HFFc6 (cell line): ENCODE measurements at places on chromosomes 11 and 22. TPM values are rescaled to one million over a fixed set of nuclear protein-coding genes. Genes with fewer than 3 reads are reported as not detected.

- DNase-seq, result no peak
Measured at GRCh38 chr11:126695293-126695692, 305.3 kb downstream of the KIRREL3 start.

- no peak for DNase-seq
Measured at GRCh38 chr11:109911488-109911887, 181.7 kb upstream of the ZC3H12C start.

GRCh38 chr11:132712466-132712865 is 819.8 kb downstream of the OPCML start:
- no peak for DNase-seq

GRCh38 chr22:45934659-45935341 is 42.2 kb downstream of the WNT7B start:
- DNase-seq, result peak; percentile 96

DNA sequence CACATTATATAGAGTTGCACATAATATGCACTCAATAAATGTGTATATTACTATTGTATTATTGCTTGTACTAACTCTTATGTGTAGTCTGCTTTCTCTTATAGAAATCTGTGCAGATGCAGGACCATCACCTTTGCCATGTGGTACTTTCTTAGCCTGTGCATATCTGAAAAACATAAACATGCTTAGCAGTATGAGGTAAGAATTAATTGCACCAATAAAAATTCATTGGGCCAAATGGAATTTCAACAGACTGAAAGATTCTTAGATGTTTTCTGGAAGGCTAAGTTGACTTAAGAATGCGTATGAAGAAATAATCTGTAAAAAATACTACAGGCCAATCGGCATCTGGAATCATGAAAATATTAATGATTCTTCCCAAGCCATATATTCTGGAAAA is 55.3 kb downstream of the TRPC6 start:
- DNase-seq, result no peak

GRCh38 chr22:19147195-19147780 is 2.8 kb downstream of the GSC2 start:
- no peak for DNase-seq

- DNase-seq, result no peak
Measured at GRCh38 chr11:116637766-116638165, 135.0 kb downstream of the BUD13 start.

DNA sequence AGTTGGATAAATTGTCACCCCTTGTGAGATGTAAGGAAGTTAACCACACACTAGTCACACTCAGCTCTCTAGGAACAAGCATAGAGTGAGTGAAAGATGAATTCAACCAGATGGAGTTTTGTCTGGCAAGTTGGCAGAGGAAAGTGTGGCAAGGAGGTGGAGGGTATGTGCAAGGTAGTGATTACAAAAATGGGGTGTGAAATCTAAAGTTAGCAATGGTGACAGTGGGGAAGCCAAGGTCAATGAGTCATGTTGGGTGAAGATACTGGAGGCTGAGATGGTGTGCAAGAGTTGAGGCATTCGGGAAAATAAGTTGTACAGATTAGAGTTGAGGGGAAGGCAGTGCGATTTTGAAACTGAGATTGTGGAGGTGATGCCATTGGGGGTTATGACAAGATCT is 33.7 kb downstream of the MRGPRX2 start:
- no peak for DNase-seq

- DNase-seq, result no peak
Measured at GRCh38 chr11:111347002-111347722, 31.9 kb downstream of the POU2AF1 start.

- DNase-seq, result no peak
Measured at GRCh38 chr22:43829904-43830851, 18.1 kb upstream of the EFCAB6 start.

GRCh38 chr11:120527111-120527761 is 15.7 kb downstream of the GRIK4 start:
- no peak for DNase-seq

DNA sequence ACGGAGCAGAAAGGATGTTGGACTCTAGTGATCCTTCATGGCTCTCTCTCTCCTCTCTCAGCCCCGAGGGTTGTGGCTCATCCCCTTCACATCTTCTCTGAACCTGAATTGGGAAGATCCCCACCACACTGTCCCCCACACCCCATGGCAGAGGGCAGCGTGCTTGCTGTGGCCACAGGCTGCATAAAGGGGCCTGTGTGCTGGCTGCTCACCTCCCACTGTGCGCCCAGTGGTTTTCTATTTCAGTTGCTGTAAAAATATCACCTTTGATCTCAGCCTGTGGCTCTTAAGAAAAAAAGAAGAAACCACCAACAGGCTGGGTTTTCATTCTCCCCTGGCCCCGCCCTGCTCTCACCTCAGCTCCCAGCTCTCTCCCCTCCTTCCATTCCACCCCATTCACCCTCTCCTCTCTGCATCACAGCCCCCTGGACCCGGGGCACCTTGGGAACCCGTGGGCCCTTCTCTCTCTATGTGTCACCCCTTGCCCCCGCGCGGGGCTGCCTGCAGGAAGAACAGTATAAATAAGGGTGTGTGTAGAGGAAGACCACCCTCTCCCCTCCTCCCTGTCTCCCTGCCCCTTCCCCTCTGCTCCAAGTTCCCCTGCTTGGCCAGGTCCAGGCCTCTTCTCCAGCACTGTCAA is 25.8 kb upstream of the WNT11 start:
- DNase-seq, result no peak

DNA sequence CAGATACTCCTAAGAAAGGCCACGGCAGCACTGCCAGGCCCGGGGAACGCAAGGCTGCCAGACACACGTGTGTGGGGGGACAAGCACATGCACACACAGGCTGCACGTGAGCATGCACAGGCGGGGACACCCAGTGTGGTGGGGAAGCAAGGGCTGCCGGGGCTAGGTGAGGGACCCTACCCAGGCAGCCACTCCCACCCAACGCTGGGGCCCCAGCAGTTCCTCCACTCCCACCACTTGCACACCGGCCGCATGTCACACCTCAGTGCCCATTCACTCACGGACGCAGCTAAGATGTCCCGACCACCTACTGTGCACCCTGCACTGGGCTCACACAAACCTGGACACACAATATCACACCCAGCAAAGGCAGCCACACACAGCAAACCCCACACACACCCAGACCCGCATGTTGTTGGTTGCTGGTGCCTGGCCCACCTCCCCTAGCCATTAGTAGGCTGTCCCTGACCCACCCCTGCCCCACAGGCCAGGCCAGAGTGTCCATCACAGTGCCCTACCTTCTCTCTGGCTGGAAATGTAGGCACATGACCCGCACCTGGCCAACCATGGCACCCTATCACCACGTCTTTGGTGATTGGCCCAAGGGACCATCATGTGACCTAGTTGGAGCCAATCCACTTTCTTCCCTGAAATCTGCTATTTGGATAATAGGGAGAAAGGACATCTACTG is 8.8 kb downstream of the SSTR3 start:
- DNase-seq, result no peak

GRCh38 chr11:117771197-117771596 is 25.8 kb downstream of the DSCAML1 start:
- DNase-seq, result no peak

DNA sequence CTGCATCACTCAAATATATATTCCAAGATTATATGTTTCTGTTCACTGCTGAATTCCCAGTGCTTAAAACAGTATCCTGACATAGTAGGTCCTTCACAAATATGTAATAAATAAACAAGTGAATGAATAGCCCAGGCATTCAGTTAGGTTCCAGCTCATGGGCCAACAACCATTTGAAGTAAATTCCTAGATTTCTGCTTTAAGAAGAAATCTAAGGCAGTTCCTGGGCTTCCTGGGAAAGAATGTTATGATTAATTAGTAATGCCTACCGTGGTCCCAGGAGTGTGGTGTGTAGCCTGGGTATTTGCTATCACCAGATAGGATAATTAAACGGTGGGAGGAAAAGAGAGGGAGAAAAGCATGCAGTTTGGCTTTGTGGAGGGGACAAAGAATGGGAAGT is 576.8 kb downstream of the SOX6 start:
- no peak for DNase-seq

DNA sequence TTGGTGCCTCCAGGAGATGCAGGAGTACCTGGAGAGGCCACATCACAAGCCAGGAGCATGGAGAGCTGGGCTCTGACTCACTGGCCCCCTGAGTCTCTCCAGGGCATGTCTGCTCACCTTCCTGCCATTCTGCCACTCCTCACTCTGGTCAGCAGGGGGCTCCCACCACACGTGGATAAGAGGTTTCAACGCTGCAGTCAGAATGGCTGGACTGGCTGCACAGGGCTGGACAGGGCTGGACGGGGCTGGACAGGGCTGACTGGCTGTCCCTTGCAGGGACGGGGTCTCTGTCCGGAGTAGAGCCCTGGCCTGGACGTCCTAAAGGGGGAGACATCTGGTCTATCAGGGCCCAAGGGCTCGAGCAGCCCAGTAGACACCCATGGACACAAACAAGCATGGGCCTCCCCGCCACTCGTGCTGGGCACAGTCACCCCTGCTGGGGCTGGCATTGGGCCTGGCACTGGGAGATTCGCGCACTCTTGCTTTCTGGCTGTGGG is 34.6 kb downstream of the CYTH4 start:
- peak; percentile 81 for DNase-seq

Gene C1QTNF6
- total RNA-seq, result 3.3 to 4.1 TPM (median 4.0 TPM) in 3 replicates

Gene OR51G1
- total RNA-seq, result not detected in 3 replicates

Gene OR4D5
- not detected in 3 replicates for total RNA-seq

Gene CSF2RB
- 0.50 to 2.7 TPM (median 0.80 TPM) in 3 replicates for total RNA-seq

Gene SPTBN2
- 0.13 to 0.33 TPM in 2 of 3 replicates, not detected in the other for total RNA-seq

Gene BEST1
- 0.75 to 2.0 TPM (median 0.79 TPM) in 3 replicates for total RNA-seq

Gene OR8D4
- total RNA-seq, result not detected in 3 replicates

Gene HBB
- total RNA-seq, result not detected in 3 replicates
